ENCODE measurements at places on chromosomes 7 and 10.

DNA sequence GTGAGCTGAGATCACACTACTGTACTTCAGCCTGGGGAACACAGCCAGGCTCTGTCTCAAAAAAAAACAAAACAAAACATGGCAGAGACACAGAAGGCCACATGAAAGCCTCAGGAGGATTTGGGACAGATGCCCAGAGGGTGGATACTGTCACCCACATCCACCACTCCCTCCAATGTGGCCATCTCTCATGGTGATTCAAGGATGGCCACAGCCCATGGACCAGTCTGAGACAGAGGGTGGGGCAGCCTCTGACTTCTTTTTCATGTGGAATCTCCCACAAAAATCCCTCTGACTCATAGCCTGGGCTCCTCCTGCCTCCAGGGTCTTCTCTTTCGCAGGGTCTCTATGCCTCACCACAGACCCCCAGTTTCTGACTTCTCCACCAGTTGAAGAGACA, 59.0 kb upstream of the GTF2I start:
- H3K4me1 ChIP-seq = no peaks in the 10 kb centered on the region
- H3K4me3 ChIP-seq = no peak overlapping the region
- no peak for DNase-seq
- H3K36me3 ChIP-seq = no peaks in the 10 kb centered on the region

DNA sequence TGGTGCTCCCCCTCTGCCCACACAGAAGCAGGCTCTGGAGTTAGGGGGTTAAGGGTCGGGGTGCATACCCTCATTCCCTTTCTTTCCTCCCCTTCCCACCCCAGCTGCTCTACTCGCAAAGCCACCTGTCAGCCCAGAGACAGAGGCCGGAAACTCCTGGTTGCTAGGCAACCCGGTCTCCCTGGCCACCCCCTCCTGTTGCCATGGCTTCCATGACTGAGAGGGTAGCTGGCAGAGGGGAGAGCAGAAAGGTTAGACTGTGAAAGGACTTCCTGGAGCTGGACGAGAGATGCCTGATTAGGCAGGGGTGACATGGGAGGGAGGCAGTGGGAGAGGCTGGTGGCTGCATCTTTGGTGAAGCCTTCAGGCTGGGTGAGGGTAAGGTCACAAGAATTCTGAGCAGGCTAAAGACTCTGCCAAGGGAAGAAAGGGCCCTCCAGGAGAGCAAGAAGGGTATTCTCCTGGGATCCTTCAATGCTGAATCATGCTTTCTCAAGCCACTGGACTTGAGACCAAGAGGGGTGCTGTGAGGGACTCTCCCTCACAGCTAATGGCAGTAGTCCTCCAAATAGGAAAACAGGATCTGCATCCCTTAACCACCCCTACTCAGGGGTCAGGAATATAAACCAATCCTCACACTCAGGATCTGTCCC, 5.4 kb downstream of the PSD start:
- H3K27me3 ChIP-seq = peaks cover 60% of the 10 kb centered on the region
- H3K36me3 ChIP-seq = no peaks in the 10 kb centered on the region
- DNase-seq = peak; percentile 88
- H3K4me3 ChIP-seq = no peak overlapping the region

GRCh38 chr7:24057243-24057642, 226.7 kb upstream of the NPY start:
- H3K4me1 ChIP-seq = peaks cover 10% of the 10 kb centered on the region
- DNase-seq = no peak
- H3K27ac ChIP-seq = no peak overlapping the region
- no peaks in the 10 kb centered on the region for H3K36me3 ChIP-seq
- H3K4me3 ChIP-seq = no peak overlapping the region
- no peaks in the 10 kb centered on the region for H3K27me3 ChIP-seq

- H3K36me3 ChIP-seq = no peaks in the 10 kb centered on the region
- no peaks in the 10 kb centered on the region for H3K4me1 ChIP-seq
- no peaks in the 10 kb centered on the region for H3K27me3 ChIP-seq
- DNase-seq = no peak
- no peak overlapping the region for H3K4me3 ChIP-seq
Observed at GRCh38 chr7:46932676-46933424, 649.1 kb downstream of the TNS3 start.

Measured in neural progenitor cell (in vitro differentiated cells).